ENCODE measurements at places on chromosomes 1 and 21.

- no peak for DNase-seq
Measured at GRCh38 chr21:37005548-37006485, 685 bp upstream of the RIPPLY3 start.

DNA sequence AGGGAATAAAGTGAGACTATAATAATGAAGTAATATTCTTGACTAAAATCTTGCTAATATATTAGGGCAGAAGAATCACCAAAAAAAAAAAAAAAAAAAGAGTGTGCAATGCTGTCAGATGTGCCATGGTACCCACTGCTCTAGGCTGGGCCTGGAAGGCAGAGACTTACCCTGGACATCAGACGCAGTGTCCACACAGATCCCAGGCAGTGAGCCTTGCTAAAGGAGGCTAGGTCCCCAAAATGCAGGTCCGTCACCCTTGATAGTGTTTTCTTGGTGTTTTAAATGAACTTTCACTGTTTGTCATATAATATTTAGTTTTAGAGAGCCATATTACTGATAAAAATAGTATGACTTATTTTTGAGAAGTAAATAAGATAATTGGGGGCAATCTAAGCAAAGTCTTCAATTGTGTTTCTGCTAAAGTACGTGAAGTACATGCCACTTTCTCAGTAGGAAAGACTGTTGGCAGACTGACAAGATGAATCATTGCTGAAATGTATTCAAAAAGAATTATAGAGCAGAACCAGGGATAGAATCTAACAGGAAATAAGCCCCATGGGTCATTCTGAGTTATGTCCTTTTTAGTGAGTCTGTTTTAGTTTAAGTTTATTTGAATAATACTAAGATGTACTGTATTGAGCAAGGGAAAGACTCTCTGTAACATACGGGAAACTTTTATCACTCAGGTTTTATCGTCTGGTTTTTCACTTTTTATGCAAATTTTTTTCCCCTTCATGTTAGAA lies 74.6 kb upstream of the PDC start:
- DNase-seq = no peak

DNA sequence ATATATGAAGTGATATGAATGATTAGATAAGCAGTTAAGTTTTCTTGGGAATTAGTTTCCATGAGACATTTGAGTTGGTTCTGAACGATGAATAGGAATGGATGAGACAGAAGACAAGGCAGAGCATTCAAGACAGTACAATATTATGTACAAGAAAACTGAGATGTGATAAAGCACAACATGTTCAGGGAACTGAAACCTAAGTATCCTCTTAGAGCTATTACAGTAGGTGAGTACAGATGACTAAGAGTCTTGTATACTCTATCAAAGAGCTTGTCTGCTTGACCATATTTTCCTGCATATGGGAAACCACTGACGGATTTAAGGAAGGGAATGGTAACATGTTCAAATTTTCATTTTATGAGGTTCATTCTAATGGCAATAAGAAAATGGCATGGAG lies 61.6 kb downstream of the NME7 start:
- DNase-seq = no peak

DNA sequence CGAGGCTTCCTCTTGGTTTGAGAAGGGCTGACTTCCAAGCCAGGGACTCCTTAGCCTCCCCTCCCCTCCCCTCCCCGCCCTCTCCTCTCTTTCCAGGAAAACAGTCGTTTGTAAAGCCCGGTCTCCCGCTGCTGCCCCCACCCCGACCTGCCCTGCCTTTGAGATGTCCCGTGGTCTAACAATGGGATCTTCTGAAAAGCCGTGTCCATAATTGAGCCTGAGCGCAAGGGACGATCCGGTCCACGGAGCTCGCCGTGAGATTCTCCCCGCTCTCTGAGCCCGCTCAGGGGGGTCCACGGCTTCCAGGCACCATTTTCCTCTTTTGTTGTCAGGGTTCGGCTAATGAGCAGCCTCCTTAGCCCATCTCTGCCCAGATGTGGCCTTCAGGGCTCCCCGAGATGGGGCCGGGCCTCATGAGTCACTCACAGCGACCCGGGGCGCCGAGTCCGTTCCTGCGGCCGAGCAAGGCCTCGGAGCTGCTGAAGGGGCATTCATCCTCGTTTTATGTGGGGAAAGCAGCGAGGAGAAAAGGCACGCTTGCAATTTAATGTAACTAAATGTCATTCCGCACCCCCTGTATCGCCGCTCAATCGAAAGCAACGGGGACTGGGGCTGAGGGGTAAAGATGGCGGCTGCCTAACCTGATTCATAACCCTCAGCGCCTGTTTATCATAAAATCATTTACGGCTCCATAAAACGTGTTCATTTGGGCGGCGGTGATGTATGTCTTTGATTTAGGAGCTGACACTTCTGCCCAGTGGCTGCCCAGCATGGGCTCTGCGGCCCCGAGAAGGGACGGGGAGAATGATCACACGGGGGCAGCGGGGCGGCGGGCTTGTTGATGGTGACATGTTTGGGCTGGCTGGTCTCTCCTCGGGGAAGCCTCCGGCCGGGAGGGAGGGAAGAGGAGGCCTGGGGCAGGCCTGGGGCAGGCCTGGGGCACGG lies 232.6 kb upstream of the C1orf174 start:
- no peak for DNase-seq

DNA sequence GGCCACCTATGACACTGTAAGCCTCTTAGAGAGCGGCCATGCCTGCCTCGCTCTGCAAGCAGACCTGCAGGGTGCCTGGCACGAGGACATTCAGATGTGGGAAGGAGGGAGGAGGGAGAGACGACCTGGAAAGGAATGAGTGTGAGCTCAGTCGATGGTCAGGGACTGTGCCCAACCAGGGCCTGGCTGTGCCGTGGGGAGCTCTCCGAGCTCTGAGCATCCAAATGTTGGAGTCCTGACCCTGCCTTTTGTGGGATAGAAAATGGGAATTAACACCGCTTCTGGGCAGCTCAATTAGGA lies 7.3 kb downstream of the CSTB start:
- DNase-seq = no peak

DNA sequence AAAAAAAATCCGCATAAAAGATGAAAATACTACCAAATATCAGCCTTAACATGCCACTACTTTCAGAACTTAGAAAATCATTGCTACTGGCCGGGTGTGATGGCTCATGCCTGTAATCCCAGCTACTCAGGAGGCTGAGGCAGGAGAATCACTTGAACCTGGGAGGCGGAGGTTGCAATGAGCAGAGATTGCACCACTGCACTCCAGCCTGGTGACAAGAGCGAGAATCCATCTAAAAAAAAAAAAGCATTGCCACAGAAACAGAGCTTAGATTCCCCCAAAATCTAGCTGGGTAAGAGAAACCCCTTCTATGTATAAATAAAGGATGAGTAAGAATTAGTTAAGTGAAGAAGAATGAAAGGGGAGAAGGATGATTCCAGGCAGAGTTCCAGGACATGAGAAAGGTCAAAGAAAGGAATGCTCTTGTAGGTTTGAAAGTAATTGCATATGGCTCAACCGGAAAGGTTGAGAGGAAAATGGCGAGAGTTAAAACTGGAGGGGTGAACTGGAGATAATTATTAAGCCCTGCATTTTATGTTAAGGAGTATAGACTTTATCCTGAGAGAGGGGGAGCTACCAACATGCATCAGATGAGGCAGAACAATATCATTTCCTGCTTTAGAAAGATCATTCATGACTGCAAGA lies 19.7 kb upstream of the NRDC start:
- no peak for DNase-seq

DNA sequence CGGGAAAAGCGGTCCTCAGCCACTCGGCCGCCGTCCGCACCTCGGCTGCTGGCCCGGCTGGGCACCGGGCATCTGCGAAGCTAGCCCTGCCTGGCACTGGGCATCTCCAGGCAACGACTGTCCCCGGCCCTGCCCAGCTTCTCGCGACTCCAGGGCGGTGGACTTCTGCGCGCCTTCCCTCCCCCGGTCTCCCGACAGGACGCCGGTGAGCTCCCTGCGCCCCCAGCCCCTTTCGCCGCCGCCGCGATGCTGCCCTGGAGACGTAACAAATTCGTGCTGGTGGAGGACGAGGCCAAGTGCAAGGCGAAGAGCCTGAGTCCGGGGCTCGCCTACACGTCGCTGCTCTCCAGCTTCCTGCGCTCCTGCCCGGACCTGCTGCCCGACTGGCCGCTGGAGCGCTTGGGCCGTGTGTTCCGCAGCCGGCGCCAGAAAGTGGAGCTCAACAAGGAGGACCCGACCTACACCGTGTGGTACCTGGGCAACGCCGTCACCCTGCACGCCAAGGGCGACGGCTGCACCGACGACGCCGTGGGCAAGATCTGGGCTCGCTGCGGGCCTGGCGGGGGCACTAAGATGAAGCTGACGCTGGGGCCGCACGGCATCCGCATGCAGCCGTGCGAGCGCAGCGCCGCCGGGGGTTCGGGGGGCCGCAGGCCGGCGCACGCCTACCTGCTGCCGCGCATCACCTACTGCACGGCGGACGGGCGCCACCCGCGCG lies 514 bp downstream of the FAM43B start:
- no peak for DNase-seq

DNA sequence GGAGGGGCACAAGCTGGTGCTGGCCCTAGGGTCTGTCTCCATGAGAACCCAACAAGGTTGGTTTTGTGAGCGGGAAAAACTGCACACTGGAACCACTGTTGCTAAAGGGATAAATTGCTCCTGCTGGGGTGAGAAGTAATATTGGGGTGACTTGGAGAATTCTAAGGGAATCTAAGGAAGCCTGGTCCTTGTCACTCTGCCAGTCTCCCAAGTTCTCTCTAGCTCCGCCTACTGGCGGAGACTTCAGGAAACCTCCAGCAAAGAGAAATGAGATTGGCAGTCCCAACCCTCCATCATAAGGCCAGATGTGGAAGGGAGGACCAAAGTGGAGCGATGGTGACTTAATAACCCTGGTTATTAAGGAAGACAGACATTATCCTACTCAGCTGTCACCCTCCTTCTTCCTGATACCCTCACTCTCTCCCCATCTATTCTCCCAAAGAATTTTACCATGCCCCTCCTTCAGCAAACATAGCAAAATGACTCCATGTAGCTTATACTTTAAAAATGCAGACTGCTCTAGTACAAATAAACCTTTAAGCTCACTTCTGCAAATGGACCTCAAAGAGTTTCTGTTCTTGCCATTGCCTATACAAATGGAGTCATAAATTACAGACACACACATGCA lies 2.7 kb downstream of the LCE1F start:
- peak; percentile 40 for DNase-seq

- no peak for DNase-seq
Measured at GRCh38 chr1:94011709-94012595, 102.7 kb upstream of the GCLM start.

DNA sequence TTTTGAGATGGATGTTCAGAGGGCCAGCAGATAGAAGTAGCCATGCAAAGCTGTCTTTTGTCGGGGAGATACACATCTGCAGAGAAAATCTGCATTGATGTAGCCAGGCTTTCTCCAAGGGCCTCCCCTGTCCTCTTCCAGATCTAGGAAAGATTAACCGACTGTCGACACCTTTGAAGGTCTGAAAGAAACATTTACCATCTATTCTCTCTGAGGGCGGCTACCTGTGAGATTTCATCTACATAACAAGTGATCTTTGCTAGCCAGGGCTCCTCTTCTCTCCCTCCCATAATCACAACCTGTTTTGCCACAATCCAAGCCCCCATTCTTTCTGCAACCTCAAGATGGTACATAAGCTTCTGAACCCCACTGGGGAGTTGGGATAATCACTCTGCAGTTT lies 193.6 kb downstream of the RGS7 start:
- DNase-seq = no peak
